ENCODE measurements at places on chromosomes 3 and 15. TPM values are rescaled to one million over a fixed set of nuclear protein-coding genes. Genes with fewer than 3 reads are reported as not detected.

The CMTM8 gene
- 3.4 TPM for total RNA-seq

The TTLL13 gene
- not detected for total RNA-seq

The GOLGA8T gene
- total RNA-seq, result not detected

The PLIN1 gene
- 1.5 TPM for total RNA-seq

The CKMT1A gene
- total RNA-seq, result 2.6 TPM

The BFSP2 gene
- total RNA-seq, result 299 TPM

The IGSF10 gene
- total RNA-seq, result 36.2 TPM

The VGLL4 gene
- total RNA-seq, result 114 TPM

The RFTN1 gene
- total RNA-seq, result 44.2 TPM

The ONECUT1 gene
- total RNA-seq, result 21.3 TPM

The CDHR4 gene
- not detected for total RNA-seq

The WNT5A gene
- total RNA-seq, result 39.0 TPM

The EDEM1 gene
- total RNA-seq, result 25.0 TPM

The ZPLD1 gene
- 1.9 TPM for total RNA-seq

The CASR gene
- total RNA-seq, result 0.05 TPM

The GUCA1C gene
- 14.0 TPM for total RNA-seq

The MUC20 gene
- 15.7 TPM for total RNA-seq

The CALML4 gene
- 12.4 TPM for total RNA-seq

The COL7A1 gene
- total RNA-seq, result 21.8 TPM

The ABHD17C gene
- total RNA-seq, result 9.6 TPM

The LMAN1L gene
- 3.0 TPM for total RNA-seq

The SKOR1 gene
- total RNA-seq, result 0.33 TPM

The GOLGA6A gene
- total RNA-seq, result 0.49 TPM

The CGNL1 gene
- 41.4 TPM for total RNA-seq

The KNG1 gene
- not detected for total RNA-seq

The ECE2 gene
- 2.0 TPM for total RNA-seq

The SLC51B gene
- total RNA-seq, result 0.60 TPM

The PRR23B gene
- total RNA-seq, result not detected

The GRAMD2A gene
- total RNA-seq, result 0.66 TPM

The C3orf70 gene
- 32.5 TPM for total RNA-seq

The ERICH6 gene
- not detected for total RNA-seq

The SLC51A gene
- 0.77 TPM for total RNA-seq

The GMNC gene
- total RNA-seq, result 3.4 TPM

The DUSP7 gene
- total RNA-seq, result 8.1 TPM

The ARL14 gene
- total RNA-seq, result not detected

The CCR9 gene
- total RNA-seq, result not detected

The OXTR gene
- total RNA-seq, result 1.4 TPM

The PIF1 gene
- total RNA-seq, result 5.7 TPM

The NDN gene
- 145 TPM for total RNA-seq

The FEZF2 gene
- total RNA-seq, result 14.3 TPM

The GOLGA6L4 gene
- 3.5 TPM for total RNA-seq

The FGD5 gene
- 17.3 TPM for total RNA-seq

The TMEM158 gene
- total RNA-seq, result 4.3 TPM

The ADCY5 gene
- total RNA-seq, result 11.8 TPM

The EPHA3 gene
- 70.5 TPM for total RNA-seq

The GRM7 gene
- total RNA-seq, result 16.7 TPM

The BRK1 gene
- total RNA-seq, result 92.9 TPM

The ITIH1 gene
- not detected for total RNA-seq

Measured in camera-type eye (tissue), 1 donor.